A549 treated with dexamethasone at 1 μM for 4 hours (cell line): ENCODE measurements at places on chromosomes 7 and 10. TPM values are rescaled to one million over a fixed set of nuclear protein-coding genes. Genes with fewer than 3 reads are reported as not detected.

Gene CUL2
- 19.3 to 28.2 TPM (median 24.6 TPM) in 5 replicates for total RNA-seq

Gene SYCE1
- total RNA-seq = not detected in 5 replicates

Gene PPP1R9A
- total RNA-seq = 2.4 to 4.9 TPM (median 4.2 TPM) in 5 replicates

Gene GNGT1
- total RNA-seq = not detected in 5 replicates

Gene FAM24B
- 9.0 to 13.1 TPM (median 12.1 TPM) in 5 replicates for total RNA-seq

Gene RELN
- total RNA-seq = 0.04 to 0.12 TPM (median 0.07 TPM) in 3 of 5 replicates, not detected in the others

Gene TEX36
- not detected in 5 replicates for total RNA-seq

Gene HOXA2
- 0.61 to 0.88 TPM (median 0.69 TPM) in 5 replicates for total RNA-seq

Gene FLNC
- total RNA-seq = 2.9 to 6.0 TPM (median 3.9 TPM) in 5 replicates

Gene GSDME
- 41.3 to 56.9 TPM (median 48.2 TPM) in 5 replicates for total RNA-seq

Gene NEUROG3
- not detected in 5 replicates for total RNA-seq

Gene AP5Z1
- 15.0 to 34.2 TPM (median 27.6 TPM) in 5 replicates for total RNA-seq

Gene HKDC1
- 9.0 to 13.3 TPM (median 10.3 TPM) in 5 replicates for total RNA-seq

Gene BCAP29
- 37.7 to 47.0 TPM (median 44.1 TPM) in 5 replicates for total RNA-seq

Gene SPAM1
- not detected in 5 replicates for total RNA-seq

Gene BLNK
- 0.09 TPM in 1 of 5 replicates, not detected in the others for total RNA-seq

Gene UTF1
- total RNA-seq = not detected in 5 replicates

Gene ASB4
- total RNA-seq = 0.16 to 0.26 TPM (median 0.19 TPM) in 5 replicates

Gene SFRP5
- 2.1 to 3.4 TPM (median 3.3 TPM) in 5 replicates for total RNA-seq

Gene PTPRZ1
- total RNA-seq = not detected in 5 replicates

Gene SPDYE6
- not detected in 5 replicates for total RNA-seq

Gene MYL10
- not detected in 5 replicates for total RNA-seq

Gene PRKCQ
- 3.9 to 4.5 TPM (median 4.2 TPM) in 5 replicates for total RNA-seq

Gene SLC26A5
- total RNA-seq = not detected in 5 replicates

Gene NPTX2
- 0.12 to 0.27 TPM (median 0.20 TPM) in 5 replicates for total RNA-seq

Gene TET1
- 0.49 to 0.82 TPM (median 0.71 TPM) in 5 replicates for total RNA-seq

Gene HHEX
- 11.1 to 12.4 TPM (median 11.7 TPM) in 5 replicates for total RNA-seq

Gene SLC26A4
- total RNA-seq = 0.02 to 0.11 TPM (median 0.06 TPM) in 5 replicates

Gene WDFY4
- 0.01 to 0.06 TPM (median 0.01 TPM) in 3 of 5 replicates, not detected in the others for total RNA-seq

Gene CLDN15
- 6.1 to 12.2 TPM (median 10.6 TPM) in 5 replicates for total RNA-seq

Gene PTF1A
- not detected in 5 replicates for total RNA-seq

Gene OPALIN
- total RNA-seq = not detected in 5 replicates

Gene SKIDA1
- total RNA-seq = 0.96 to 1.4 TPM (median 1.2 TPM) in 5 replicates

Gene BAIAP2L1
- 37.4 to 44.4 TPM (median 40.9 TPM) in 5 replicates for total RNA-seq

Gene OR2A12
- total RNA-seq = not detected in 5 replicates

Gene NXPH1
- not detected in 5 replicates for total RNA-seq

Gene SPDYE1
- not detected in 5 replicates for total RNA-seq

Gene SORBS1
- 0.38 to 0.84 TPM (median 0.66 TPM) in 5 replicates for total RNA-seq

Gene GRM3
- total RNA-seq = not detected in 5 replicates
